ENCODE measurements at places on chromosomes 7 and 10.

DNA sequence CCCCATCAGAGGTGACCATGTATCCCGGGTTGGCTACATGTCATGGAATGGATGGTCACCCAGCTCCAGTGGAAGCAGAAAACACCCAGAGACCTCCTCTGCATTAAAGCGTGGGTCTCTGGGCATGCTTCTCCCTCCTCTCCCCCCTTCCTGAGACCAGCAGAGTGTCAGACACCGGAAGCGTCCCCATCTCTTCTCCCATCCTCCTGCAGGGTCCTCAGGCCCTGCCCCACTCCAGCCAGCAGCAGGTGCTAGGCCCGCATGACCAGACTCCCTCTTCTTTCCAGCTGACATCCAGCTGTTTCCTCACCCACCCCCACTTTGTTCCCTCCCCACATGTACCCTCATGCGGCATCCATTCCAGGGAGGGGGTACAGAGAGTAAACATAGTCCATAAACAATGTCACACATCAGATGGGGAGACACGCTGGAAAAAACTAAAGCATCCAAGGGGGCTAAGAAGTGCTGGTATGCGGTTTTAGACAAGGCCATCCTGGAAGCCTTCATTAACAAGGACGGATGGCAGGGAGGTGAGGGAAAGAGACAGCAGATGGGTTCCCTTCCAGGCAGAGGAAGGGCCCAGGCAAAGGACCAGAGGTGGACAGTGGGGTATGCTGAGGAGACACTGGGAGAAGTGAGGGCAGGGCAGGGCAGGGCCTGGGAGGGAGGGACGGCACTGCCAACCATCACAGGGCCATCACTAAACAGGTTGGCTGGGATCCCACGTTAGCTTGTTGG is 12.5 kb upstream of the SLC18A3 start:
- DNase-seq: no peak

- peak; percentile 51 for DNase-seq
These were observed 34.2 kb downstream of the PUS7 start for GRCh38 chr7:105487579-105488571.

GRCh38 chr7:99422186-99422585 is 13.4 kb downstream of the BUD31 start:
- no peak for DNase-seq

DNA sequence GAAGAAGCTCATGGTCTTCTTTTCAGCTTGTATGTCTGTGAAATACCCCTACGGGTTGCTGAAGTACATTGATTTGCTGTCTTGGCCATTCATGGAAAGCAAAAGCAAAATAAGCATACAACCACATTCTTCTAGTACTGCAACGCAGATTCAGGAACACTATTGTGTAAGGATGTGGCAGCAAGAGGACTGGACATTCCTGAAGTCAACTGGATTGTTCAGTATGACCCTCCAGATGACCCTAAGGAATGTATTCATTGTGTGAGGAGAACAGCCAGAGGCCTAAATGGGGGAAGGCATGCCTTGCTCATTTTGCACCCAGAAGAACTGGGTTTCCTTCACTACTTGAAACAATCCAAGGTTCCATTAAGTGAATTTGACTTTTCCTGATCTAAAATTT is 133.4 kb upstream of the ANKRD1 start:
- DNase-seq: no peak

DNA sequence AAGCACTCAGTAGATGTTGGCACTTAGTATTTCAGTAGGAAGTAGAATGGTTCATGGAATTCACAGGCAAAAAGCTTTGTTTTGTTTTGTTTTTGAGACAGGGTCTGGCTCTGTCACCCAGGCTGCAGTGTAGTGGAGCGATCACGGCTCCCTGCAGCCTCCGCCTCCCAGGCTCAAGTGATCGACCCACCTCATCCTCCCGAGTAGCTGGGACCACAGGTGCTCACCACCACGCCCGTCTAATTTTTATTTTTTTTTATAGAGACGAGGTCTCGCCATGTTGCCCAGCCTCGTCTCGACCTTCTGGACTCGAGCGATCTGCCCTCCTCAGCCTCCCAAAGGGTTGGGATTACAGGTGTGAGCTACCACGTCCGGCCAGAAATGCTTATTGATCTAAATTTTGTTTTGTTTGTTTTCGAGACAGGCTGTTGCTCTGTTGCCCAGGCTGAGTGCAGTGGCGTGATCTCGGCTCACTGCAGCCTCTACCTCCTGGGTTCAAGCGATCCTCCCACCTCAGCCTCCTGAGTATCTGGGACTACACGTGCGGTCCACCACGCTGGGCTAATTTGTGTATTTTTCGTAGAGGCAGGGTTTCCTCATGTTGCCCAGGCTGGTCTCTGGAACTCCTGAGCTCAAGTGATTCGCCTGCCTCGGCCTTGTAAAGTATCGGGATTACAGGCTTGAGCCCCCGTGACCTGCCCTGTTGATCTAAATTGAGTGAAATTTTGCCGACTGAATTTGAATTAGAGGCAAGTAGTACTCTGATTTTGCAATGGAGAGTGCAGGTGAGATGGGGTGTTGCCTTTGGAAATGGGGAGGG is 1.7 kb downstream of the GLRX3 start:
- no peak for DNase-seq

- DNase-seq: no peak
These were observed 1.1 kb downstream of the SP4 start for GRCh38 chr7:21429021-21429420.

GRCh38 chr10:1368842-1369171 is 312.6 kb downstream of the WDR37 start:
- peak; percentile 5 for DNase-seq

DNA sequence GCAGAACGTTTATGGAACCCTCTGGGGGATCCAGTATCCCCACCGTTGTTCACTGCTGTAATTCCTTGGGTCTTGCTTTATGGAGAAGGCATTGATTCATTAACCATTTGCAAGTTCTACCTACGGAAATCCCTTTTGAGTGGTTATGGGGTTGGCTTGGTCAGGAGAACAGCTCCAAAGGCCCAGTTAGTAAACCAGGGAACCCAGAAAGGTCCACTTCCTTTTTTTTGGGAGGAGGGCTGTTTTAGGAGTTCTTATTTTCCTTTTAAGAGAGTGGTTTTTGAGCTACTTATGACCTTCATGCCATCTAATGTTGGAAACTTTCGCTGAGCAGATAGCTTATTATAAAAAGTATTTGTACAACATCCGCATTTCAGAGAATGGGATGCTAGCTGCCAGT is 1.3 kb downstream of the POR start:
- DNase-seq: no peak

DNA sequence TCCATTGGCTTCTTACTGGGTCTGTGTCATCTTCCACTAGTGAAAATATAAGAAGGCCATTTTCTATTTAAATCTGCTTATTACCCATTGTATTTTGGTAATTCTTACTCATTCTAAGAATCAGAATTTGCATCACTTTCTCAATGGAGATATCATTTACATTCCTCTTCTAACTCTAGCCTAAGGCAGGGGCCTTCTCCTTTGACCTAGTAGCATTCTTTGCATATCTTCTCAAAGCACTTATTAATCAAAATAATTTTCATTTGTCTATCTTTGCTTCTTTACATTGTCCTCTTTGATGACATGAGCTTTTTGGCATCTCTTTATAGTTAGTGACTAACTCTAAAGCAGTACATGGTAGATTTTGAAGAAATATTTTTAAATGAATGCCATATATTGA is 400.9 kb upstream of the SEMA3D start:
- no peak for DNase-seq
